Activated naive CD4-positive, alpha-beta T cell treated with anti-CD3 and anti-CD28 coated beads for 36 hours (primary cell): ENCODE measurements at places on chromosomes 2 and 18. TPM values are rescaled to one million over a fixed set of nuclear protein-coding genes. Genes with fewer than 3 reads are reported as not detected.

CFC1B gene
- total RNA-seq, result not detected

TEX44 gene
- not detected for total RNA-seq

SLC19A3 gene
- total RNA-seq, result not detected

DNA sequence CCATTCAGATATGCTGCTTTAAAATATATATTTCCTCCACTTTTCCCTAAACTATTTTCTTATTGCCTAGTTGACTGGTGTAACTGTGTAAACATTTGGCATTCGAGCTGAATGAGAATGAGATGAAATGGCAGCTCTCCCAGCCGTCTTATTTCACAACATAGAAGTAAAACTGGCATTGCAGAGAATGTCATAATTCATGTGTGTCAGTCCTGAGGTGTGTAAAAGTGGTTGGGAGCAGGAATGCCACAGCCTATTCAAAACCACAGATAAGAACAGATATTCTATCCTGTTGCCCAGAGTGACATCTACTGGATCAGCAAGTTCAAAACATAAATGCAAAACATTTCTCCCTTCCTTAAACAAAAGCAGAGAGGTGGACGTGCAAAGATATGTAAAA is 565.5 kb upstream of the CHAC2 start:
- H3K36me3 ChIP-seq, result no peaks in the 10 kb centered on the region
- H3K27ac ChIP-seq, result no peak overlapping the region
- no peaks in the 10 kb centered on the region for H3K27me3 ChIP-seq

DNA sequence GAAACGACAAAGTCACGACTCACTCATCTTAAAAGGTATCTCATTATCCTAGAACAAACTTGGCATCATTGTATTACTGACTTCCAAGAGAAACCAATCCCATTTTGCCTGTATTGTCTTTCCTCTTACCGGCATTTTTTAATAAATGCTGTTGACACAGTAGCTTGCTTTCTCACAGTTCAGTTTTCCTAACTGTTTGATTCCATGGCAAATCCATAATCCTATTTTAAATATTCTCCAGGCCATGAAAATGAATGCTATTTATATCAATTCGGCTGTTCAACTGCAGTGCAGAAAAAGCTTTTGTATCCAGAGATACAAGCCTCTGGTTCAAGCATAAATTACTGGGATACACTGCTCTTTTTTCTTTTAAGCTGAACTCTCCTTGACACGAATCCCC is 1241.9 kb downstream of the DPP10 start:
- no peak for DNase-seq
- no peak overlapping the region for H3K4me3 ChIP-seq
- H3K4me1 ChIP-seq, result no peaks in the 10 kb centered on the region
- no peak overlapping the region for H3K27ac ChIP-seq
- H3K27me3 ChIP-seq, result no peaks in the 10 kb centered on the region

TXNDC2 gene
- total RNA-seq, result not detected

PLGLB1 gene
- 0.37 TPM for total RNA-seq

DNA sequence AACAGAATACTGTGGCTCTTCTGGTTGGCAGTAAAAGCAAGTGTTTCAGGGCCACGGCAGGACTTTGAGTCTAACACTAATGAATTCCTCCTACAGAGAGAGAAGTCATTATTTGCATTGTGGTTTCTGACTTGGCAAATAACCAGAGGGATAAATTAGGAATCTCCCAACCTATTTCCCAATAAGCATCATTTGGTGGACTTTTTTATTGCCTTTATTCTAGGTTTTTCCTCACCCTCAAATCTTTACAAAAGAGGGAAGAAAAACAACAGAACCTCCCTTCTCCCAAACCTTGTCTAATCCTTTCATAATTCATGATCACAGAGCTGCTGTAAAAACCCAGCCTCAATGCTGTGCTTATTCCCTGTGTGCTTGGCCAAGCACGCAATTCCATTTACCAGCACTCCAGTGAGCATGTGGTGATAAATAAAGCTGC is 179.7 kb downstream of the AGPS start:
- peaks cover 2% of the 10 kb centered on the region for H3K27me3 ChIP-seq
- H3K27ac ChIP-seq, result no peak overlapping the region
- no peaks in the 10 kb centered on the region for H3K4me1 ChIP-seq
- DNase-seq, result no peak

- no peaks in the 10 kb centered on the region for H3K36me3 ChIP-seq
- H3K4me1 ChIP-seq, result peaks cover 80% of the 10 kb centered on the region
- H3K4me3 ChIP-seq, result no peak overlapping the region
- peak overlapping the region; percentile 11 for H3K27ac ChIP-seq
Measured at GRCh38 chr2:230666885-230667712, 45.5 kb upstream of the CAB39 start.

- H3K4me1 ChIP-seq, result no peaks in the 10 kb centered on the region
- no peak overlapping the region for H3K4me3 ChIP-seq
- H3K27ac ChIP-seq, result no peak overlapping the region
- H3K27me3 ChIP-seq, result no peaks in the 10 kb centered on the region
- DNase-seq, result no peak
- no peaks in the 10 kb centered on the region for H3K36me3 ChIP-seq
Measured at GRCh38 chr18:68954738-68955137, 156.9 kb downstream of the CCDC102B start.

- H3K4me1 ChIP-seq, result peaks cover 18% of the 10 kb centered on the region
- no peaks in the 10 kb centered on the region for H3K36me3 ChIP-seq
- no peak overlapping the region for H3K4me3 ChIP-seq
Measured at GRCh38 chr2:98910349-98911125, 25.5 kb downstream of the CRACDL start.
